Hematopoietic multipotent progenitor cell (in vitro differentiated cells): ENCODE measurements at places on chromosomes 2 and 18. TPM values are rescaled to one million over a fixed set of nuclear protein-coding genes. Genes with fewer than 3 reads are reported as not detected.

GRCh38 chr2:48902521-48902920, 147.0 kb upstream of the LHCGR start:
- DNase-seq = no peak

DNA sequence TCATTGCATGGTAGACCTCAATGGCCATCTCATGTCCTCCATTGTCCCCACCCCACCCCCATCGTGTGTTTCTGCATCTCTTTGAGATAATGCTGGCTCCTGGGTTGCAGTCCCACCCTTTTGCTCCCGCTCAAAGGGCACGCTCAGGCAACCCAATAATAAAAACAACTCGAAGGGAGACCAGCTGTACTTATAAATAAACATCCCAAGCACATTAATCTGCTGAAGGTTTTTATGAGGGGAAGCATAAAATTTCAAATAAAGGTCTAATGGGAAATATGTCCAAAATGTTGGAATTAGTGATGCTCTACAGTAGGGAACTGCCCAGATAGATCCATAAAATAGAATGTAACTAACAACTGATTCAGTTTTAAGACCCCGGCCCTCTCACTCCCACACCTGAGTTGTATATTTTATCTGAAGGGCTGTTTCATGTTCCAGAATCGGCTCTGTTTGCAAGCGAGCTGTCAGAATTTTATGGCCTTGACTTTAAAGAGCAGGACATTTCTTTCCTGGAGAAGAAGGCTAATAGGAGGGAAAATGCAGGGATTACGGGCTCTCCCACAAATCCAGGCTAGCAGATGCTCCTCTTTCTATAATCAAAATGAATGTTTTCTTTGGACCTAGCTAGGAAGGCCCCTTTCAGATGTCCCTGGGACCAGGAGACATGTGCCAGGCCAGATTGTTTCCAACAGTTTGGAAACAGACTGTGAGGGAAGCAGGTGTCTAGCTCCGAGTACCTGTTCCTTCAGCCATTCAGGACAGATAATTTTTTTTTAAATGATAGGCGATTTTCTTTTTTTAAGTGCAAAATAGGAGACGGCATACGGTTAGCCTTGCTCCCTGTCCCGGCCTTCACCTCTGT, 103.7 kb downstream of the APOB start:
- DNase-seq = no peak

- no peak for DNase-seq
Observed at GRCh38 chr2:155384555-155385123, 686.1 kb downstream of the KCNJ3 start.

- no peak for DNase-seq
Observed at GRCh38 chr2:177900082-177900481, 172.5 kb downstream of the PDE11A start.

GRCh38 chr18:39648616-39649015, 2083.0 kb upstream of the CELF4 start:
- no peak for DNase-seq

GRCh38 chr2:105454801-105455485, 56.1 kb upstream of the FHL2 start:
- DNase-seq = no peak

DNA sequence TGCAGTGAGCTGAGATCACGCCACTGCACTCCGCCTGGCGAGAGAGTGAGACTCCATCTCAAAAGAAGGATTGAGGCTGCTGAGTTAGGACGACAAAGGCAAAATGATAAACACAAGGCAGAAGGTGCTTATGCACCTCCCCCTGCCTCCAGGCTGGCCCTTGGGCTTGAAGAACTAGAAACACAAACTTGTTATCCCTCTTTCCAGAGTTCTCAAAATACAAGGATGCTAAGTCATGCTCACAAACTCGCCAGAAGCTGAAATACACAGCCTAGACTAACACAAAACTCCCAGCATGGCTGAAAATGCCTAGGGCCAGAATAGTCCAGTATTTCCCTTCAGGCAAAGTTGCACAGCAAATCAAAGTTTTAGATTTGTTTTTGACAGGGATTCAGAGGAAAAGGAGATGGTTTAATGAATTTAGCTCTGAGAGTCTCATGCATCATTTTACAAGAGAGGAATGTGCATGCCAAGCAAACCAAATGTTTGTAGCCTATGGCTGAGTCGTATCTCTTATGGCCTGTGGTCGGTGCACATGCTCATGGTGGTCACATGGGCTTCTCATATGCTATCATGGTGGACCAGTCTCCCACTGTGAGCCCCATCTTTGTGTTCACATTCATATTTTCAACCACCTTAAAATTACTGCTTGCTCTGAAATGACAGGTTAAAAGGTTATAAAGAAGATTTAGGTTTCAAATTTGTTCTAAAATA, 16.2 kb upstream of the MREG start:
- no peak for DNase-seq

DNA sequence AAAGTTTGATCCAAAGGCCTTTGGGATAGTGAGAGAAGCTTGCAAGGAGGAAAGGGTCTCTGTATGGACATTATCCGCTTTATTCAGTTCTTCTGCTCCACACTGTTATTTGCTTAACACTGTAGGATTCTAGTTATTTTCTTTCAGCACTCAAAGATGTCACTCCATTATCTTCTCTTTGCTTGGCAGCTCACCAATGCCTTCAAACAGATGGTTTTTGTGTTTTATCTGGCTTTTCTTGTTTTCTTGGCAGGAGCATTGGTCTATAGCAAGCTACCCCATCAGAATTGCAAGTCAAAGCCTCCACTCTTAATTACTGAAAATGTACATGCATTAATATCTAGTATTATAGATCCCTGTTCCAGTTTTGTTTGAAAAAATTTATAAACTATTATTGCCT, 138.8 kb downstream of the EVA1A start:
- DNase-seq = no peak

MAPRE3 gene
- 3.0 TPM for total RNA-seq

ITGB6 gene
- not detected for total RNA-seq

LIMS2 gene
- 0.27 TPM for total RNA-seq
